ENCODE measurements at places on chromosomes 12 and 14.

- no peak for DNase-seq
Observed at GRCh38 chr12:6265038-6265405, 45.5 kb upstream of the PLEKHG6 start.

GRCh38 chr12:33588725-33589405 is 149.2 kb upstream of the SYT10 start:
- no peak for DNase-seq

- DNase-seq, result no peak
Observed at GRCh38 chr12:93521225-93522080, 51.0 kb upstream of the SOCS2 start.

- no peak for DNase-seq
Observed at GRCh38 chr14:100677152-100677551, 49.5 kb upstream of the DLK1 start.

DNA sequence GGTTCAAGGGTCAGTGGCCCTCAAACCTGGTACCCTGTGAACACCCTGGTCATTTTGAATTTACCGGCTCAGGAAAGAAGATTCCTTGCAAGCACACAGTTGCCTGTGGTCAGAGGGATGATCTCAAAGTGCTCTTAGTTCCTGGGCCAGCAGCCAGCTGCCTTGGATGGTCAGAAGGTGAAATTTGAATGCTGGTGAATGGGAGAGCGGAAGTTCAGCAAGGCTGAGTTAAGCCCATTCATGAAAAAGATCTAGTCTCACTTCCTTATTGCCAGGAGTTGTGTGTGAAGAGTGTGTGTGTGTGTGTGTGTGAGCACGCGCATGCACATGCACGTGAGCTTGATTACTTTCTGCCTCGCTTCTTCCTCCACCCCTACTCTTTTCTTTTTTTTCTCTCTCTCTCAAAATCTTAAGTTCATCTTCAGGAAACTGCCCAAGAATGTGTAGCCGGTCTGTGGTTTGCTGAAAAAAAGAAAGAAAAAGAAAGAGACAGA is 155.5 kb upstream of the CCND2 start:
- peak; percentile 34 for DNase-seq

- peak; percentile 39 for DNase-seq
Observed at GRCh38 chr12:101696251-101697196, 916 bp upstream of the CHPT1 start.

DNA sequence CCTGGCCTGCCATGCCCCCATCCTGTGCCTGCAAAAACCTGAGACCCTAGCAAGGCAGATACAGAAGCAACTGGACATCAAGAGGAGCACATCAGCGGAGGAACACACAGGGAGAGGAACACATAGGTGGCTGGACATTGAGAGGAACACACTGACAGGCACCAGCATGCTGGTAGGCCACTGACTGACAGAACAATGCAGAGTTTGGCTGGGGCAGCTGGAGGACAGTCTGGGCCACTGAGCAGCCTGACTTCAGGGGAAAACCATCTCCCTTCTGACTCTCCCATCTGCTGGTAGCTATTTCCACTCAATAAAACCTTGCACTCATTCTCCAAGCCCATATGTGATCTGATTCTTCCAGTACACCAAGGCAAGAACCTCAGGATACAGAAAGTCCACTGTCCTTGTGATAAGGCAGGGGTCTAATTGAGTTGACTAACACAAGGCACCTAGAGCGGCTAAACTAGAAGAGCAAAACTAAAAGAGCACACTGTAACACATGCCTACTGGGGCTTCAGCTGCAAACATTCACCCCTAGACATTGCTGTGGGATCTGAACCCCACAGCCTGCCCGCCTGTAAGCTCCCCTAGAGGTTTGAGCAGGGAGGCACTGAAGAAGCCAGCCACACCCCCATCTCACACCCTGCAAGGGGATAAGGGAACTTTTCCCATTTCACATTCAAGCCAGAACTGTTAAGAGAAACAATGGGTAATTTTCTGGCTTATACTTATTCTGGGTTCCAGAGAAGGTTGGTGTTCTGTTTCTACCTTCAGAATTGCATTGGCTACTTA is 22.1 kb downstream of the CLECL1 start:
- no peak for DNase-seq

GRCh38 chr12:85182699-85183098 is 97.3 kb upstream of the ALX1 start:
- no peak for DNase-seq

DNA sequence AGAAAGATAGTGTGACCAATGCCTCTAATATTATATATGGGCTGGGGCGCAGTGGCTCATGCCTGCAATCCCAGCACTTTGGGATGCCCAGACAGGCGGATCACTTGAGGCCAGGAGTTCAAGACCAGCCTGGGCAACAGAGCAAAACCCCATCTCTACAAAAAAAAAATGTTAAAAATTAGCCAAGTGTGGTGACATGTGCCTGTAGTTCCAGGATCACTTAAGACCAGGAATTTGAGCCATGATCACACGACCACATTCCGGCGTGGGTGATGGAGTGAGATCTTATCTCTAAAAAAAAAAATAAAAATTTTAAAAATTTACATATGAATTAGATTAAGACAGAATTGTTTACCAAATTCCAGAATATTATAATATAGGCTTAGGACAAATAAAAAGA is 12.0 kb downstream of the TM7SF3 start:
- no peak for DNase-seq

DNA sequence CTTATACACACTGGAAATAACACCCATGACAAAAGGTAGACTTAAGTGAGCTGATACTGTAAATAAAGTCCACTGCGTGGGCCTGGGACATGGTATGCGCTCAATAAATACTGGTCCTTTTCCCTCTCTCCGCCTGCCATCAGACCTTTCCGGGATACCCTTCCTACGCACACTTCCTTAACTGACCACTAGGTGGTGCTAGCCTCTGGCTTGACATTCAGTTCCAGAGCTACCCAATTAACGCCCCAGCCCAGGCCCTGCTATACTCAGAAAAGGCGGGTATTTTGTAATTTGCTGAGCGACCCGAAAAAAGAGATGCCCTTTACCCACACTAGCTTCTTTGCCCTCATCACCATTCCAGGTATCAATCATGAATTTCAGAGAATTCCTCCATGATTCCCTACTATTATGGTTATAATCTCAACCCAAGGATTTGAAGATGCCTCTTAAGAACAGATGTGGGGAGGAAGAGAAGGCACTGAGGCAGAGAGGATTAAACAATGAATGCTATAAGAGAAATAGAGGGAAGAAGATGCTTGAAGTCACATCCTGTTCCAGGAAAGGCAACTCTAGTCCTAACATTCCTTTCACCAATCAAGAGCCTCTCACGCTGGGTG is 3.9 kb upstream of the LRP1 start:
- DNase-seq, result peak; percentile 76

Data from putamen (tissue), 1 donor.